Metanephros (tissue), 2 donors: ENCODE measurements at places on chromosomes 6 and 20. TPM values are rescaled to one million over a fixed set of nuclear protein-coding genes. Genes with fewer than 3 reads are reported as not detected.

Gene COL12A1
- total RNA-seq, result 261 TPM

Gene NRN1
- 5.1 TPM for total RNA-seq

Gene TRIM31
- total RNA-seq, result not detected

Gene B3GALT4
- total RNA-seq, result 7.9 TPM

Gene ULBP3
- total RNA-seq, result 10.3 TPM

Gene CLIC5
- total RNA-seq, result 67.4 TPM

Gene DACT2
- total RNA-seq, result 28.6 TPM

Gene RBM24
- 48.2 TPM for total RNA-seq

Gene ME1
- 2.3 TPM for total RNA-seq

Gene LHFPL5
- not detected for total RNA-seq

Gene ZFP57
- not detected for total RNA-seq

Gene MCHR2
- total RNA-seq, result not detected

Gene SNAI1
- total RNA-seq, result 7.2 TPM

Gene CLDN20
- total RNA-seq, result 0.29 TPM

Gene TRIM27
- 66.6 TPM for total RNA-seq

Gene ANKRD66
- total RNA-seq, result not detected

Gene SLC17A1
- 14.0 TPM for total RNA-seq

Gene GPANK1
- total RNA-seq, result 16.5 TPM

Gene TAB2
- 44.7 TPM for total RNA-seq

Gene GMNN
- 31.7 TPM for total RNA-seq

Gene RAB44
- total RNA-seq, result 1.5 TPM

Gene CDH4
- 4.8 TPM for total RNA-seq

Gene MUCL3
- not detected for total RNA-seq

Gene WFDC5
- total RNA-seq, result not detected

Gene LRRC73
- 1.6 TPM for total RNA-seq

Gene HTR1E
- total RNA-seq, result 0.93 TPM

Gene FBXO5
- 16.4 TPM for total RNA-seq

Gene SRMS
- total RNA-seq, result 0.12 TPM

Gene EPM2A
- 17.6 TPM for total RNA-seq

Gene PGBD1
- 6.4 TPM for total RNA-seq

Gene VGLL2
- total RNA-seq, result 3.4 TPM

Gene STMND1
- not detected for total RNA-seq

Gene SAMD5
- total RNA-seq, result 12.5 TPM

Gene CD109
- total RNA-seq, result 18.4 TPM

Gene CST2
- not detected for total RNA-seq

Gene SSTR4
- total RNA-seq, result 0.18 TPM

Gene ZNF831
- total RNA-seq, result 0.35 TPM

Gene HLA-B
- 297 TPM for total RNA-seq

Gene GGTLC1
- total RNA-seq, result not detected

Gene IGF2R
- total RNA-seq, result 127 TPM

Gene VSX1
- total RNA-seq, result not detected

Gene LRRC1
- 21.0 TPM for total RNA-seq
